ENCODE measurements at places on chromosomes 16 and 17.
A peak's percentile ranks its signal among the peaks of the same experiment; 100 is the strongest.

DNA sequence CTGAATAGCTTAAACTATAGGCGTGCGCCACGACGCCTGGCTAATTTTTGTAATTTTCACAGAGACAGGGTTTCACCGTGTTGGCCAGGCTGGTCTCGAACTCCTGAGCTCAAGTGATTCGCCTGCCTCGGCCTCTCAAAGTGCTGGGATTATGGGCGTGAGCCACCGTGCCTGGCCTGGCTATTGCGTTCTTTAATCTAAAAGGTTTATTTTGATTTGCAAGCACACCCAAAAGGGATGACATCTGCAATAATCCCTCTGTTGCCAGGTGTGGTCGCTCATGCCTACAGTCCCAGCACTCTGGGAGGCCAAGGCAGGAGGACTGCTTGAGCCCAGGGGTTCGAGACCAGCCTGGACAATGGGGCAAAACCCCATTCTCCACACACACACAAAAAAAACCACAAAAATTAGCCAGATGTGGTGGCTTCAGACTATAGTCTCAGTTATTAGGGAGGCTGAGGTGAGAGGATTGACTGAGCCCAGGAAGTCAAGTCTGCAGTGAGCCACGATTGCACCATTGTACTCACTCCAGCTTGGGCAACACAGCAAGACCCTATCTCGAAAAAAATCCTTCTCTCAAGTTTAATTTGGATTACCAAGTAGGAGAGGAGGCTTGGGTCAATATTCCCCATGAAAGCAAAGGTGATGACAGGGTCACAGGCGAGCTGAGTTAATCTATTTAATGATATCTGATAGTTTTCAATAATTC, 144.1 kb downstream of the PARN start:
- no peak for DNase-seq

- DNase-seq, result no peak
Measured at GRCh38 chr17:13460261-13461000, 141.3 kb downstream of the HS3ST3A1 start.

- no peak for DNase-seq
Measured at GRCh38 chr16:84879569-84880487, 60.0 kb downstream of the CRISPLD2 start.

- no peak for DNase-seq
Measured at GRCh38 chr17:36918211-36918691, 19.0 kb upstream of the LHX1 start.

DNA sequence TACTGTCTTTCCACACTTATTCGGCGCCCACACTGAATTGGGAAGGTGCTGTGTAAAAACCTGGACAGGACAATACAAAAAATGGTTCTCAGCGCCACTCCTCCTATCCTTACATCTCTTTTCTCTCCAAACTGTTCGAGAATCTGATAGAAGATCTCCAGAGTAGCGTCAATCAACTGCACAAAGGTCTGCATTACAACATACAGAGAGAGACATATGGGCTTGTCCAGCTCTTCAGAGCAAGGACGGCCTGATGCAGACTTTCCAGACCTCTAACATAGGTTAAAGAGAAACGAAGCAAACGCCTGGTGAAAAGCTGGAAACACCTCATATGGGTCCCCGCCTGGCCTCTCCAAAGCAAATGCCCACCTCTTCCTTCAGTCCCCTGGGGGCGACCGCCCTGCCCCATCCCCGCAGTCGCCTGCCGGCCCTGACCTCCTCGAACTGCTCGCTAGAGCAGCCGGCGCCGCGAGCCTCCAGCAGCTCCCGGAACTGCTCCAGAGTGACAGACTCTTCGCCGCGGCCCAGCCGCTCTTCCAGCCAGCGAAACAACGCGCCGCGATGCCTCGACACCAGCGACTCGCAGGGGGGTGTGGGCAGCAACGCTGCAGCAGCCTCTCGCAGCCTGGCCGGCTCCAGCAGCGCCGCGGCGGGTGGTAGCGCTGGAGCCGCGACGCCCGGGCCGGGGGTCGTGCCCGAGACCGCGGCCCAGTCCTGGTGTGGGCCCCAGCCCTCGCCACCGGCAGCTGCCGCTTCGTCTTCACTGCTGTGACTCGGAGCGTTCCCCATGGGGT, 526 bp downstream of the ZZEF1 start:
- peak; percentile 80 for DNase-seq

DNA sequence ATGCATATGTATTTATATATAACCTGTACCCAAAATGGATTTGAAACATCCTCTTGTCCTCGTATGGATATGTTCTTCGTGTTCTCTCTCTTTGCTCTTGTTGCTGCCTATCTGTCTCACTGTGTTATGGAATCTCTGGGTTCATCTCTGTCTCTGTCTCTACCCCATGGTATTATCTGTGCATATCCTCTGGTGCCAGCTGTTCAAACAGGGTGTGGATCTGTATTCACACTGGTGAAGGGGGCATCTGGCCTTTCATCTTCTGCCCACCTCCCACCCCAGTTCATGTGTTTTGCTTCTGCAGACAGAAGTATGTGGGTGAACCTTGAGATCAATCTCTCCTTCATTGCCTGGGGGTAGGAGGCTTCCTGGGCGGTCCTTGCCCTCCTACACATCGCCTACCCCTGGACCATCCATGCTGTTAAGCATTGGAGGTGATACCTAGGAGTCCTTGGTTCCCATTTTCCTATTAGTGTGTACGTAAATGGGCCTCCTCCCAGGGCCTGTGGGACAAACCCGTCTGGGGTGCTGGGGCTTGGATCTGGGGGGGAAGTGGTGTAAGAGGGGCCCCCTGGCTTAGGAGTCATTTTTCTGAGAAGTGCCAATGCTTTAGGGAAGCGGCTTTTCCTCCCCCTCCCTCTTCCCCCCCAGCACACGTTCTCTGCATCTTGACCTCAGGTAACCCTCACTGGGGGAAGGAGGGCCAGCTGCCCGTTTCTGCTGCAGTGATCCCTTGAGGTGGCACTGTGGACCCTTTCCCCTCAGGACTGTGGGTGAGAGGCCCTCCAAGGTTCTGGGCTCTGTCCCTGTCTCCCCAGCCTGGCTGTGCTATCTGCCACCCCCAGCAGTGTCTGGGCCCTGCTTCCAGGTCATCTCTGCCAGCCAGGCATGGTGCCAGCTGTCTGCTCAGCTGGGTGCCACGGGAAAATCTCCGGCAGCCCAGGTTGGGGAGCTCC, 21.1 kb downstream of the RARA start:
- peak; percentile 66 for DNase-seq

- DNase-seq, result no peak
Measured at GRCh38 chr16:20611975-20612481, 35.9 kb upstream of the ACSM2B start.

DNA sequence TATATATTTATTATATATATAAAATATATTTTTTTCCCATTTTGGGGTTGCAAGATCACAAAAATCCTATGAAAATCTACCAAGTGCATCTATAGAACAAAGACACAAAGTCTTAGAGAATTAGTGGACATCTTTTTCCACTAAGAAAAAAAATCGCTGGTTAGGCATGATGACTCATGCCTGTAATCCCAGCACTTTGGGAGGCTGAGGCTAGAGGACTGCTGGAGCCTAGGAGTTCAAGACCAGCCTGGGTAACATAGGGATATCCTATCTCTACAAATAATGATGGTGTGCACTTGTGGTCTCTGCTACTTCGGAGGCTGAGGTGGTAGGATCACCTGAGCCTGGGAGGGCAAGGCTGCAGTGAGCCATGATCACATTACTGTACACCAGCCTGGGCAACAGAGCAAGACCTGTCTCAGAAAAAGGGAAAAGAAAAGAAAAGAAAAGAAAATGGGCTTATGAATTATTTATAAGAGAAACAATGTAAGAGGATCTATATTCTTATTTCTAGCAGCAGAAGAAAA, 185.1 kb upstream of the PSMD7 start:
- DNase-seq, result no peak

DNA sequence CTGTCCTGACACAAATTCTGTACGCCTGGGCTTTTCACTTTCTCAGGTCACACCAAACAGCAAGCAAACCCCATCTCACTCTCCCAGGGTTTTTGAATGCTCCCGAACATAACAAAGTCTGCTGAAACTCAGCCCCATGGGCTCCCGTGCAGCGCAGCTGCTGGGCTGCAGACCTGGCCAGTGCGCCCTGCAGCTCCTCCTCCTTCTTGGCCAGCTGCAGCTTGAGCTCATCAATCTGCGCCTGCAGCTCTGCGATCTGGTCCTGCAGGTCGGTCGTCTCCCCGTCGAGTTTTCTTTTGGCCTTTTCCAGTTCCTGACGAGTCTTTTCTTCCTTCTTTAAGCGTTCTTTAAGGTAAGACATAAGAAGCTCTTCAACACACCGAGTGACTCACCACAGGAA, 70.5 kb downstream of the NDEL1 start:
- DNase-seq, result no peak

DNA sequence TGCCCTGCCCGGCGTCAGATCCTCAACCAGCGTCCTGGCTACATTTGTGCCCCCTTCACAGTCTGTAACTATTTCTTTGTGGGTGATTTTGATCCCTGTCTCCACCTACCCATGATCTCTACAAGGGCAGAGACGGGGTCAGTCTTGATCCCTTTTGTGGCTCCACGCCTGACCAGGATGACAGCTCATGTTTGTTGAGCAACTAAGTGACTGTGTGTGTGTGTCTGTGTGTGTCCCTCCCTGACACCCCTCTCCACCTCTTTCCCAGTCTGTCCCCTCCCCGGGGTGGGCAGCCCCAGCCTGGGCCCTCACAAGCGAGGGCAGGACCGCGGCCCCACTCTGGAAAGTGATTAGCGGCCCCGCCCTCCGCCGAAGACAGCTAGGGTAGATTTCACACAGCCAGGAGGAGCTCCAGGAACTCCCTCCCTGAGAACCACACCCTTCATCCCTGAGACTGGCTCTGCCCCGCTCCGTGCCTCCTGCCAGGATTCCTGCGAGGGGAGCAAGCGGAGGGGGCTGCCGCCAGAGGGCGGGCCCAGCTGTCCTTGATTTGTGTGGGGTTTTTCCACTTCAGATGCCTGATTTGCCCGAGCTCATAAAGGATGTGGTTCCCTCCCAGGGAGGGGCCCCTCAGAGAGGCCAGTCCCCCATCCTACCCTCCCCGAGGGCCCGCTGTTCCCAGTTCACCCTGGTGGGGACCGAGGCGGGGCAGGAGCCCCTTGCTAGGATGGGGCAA, 5.3 kb upstream of the HS3ST6 start:
- no peak for DNase-seq

- no peak for DNase-seq
Measured at GRCh38 chr17:17845046-17845775, 8.4 kb upstream of the SREBF1 start.

GRCh38 chr17:4100883-4101756, 41.7 kb downstream of the ZZEF1 start:
- DNase-seq, result peak; percentile 65

DNA sequence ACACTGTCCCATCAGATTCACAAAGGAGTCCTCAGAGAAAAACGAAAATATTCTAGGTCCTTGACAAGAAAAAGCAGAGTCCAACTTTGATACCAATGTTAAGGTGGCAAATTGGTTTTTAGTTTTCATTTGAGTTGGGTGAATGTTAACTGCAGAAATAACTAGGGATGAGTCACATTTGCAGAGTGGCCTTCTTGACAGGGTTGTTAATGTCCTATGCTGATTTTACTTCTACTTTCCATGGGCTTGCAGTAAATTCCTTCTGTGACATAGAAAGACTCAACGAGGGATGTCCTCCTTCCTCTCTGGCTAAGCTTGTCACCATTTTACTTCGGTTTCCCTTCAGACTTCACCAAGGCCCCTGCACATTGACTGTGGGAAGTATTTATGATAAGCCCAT, 47.2 kb upstream of the ICAM2 start:
- no peak for DNase-seq

DNA sequence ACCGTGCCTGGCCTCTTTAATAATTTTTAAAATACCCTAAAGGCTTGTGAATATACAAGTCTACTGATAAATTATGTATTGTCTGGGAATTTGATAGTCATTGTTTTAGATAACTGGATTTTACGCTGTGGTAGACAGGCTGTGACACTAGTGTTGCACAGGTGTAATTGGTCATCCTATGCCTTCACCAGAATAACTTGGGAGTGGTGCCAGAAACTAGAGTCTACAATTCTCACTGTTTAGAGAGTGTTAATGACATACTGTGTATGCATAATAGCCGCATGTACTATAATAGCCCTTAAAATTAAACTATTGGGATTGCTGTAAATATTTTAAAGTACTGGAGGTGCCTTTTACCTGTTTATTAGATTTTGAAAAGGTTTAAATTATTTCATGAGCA, 11.4 kb downstream of the CNEP1R1 start:
- no peak for DNase-seq

- DNase-seq, result no peak
Measured at GRCh38 chr16:67661101-67661761, 471 bp downstream of the PARD6A start.

- no peak for DNase-seq
Measured at GRCh38 chr16:85635545-85636140, 22.5 kb downstream of the GSE1 start.

- no peak for DNase-seq
Measured at GRCh38 chr17:39705786-39706348, 6.0 kb downstream of the ERBB2 start.

DNA sequence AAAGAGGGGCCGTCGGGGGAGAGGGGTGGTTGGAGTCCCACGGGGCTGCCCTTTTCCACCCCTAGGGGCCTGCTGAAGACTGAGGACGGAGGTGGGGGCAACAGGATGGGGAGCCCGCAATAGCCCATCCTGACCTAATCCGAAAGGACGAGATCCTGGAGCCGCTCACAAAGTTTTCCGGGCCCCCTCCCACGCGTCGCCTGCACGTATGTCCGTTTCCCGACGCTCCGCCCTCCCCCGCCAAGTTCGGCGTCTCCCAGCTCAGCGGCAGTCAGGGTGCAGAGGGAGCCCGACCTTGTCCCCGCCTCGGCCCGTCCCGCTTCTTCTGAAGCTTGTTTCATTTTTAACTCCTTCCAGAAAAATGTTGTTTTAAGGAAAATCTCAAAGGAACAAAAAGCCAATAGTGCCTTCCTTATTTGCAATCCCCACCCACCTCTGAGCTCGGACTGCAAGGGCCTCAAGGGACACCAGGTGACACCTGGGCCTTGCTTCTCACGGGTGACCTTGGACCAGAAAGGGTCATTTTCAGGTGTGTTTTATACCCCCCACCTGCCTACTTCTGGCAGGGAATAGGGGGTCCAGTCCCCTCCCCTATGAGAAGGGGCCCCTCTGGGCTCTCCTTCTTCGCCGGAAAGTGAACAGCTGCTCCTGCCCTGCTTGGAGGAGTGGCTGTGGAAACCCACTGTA, 3.4 kb upstream of the ZNF423 start:
- no peak for DNase-seq

DNA sequence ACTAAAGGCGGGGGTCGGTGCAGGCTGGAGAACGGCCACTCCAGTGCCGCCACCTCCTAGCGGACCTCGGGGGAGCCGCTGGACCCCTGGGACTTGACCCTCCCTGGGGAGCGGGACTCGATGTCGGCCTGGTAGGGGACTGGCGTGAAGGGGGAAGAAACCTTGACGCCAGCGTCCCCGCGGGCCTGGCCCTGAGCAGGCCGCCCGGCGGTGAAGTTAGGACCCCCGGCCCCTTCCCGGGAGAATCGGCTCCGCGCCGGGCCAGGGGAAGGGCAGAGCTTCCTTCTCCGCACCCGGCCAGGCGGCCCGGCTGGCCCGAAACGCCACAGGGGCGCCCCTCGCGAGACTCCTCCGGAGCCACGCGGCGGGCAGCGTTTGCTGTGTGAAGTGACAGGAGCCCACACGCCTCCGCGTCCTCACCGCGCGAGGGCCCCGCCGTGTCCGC, 389 bp downstream of the DUS1L start:
- no peak for DNase-seq

GRCh38 chr17:8924595-8924994, 40.9 kb downstream of the PIK3R5 start:
- DNase-seq, result no peak
